Effector CD4-positive, alpha-beta T cell (primary cell): ENCODE measurements at places on chromosomes 1 and 21.

GRCh38 chr1:224014330-224014649, 99.6 kb upstream of the FBXO28 start:
- no peak for DNase-seq

DNA sequence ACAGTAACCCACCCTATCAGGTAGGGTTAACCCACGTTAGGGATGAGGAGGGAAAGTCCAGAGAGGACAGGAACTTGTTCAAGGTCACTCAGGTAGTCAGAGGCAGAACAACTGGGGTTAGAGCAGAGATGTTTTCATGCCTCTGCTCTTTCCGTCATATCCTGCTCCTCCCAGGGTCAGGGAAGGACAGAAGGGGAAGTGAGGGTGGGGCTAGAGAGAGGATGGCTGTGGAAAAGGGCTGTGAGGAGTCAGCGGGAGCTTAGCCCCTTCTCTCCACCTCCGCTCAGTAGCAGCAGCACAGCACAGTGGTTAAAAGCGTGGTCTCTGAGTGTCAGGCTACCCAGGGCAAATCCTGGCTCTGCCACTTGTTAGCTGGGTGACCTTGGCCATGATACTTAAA, 36.5 kb downstream of the DDX20 start:
- DNase-seq: no peak

GRCh38 chr1:233707880-233708815, 94.2 kb downstream of the KCNK1 start:
- no peak for DNase-seq

GRCh38 chr1:209198961-209199750, 384.4 kb upstream of the CAMK1G start:
- DNase-seq: no peak
